ENCODE measurements at places on chromosomes 16 and 17. TPM values are rescaled to one million over a fixed set of nuclear protein-coding genes. Genes with fewer than 3 reads are reported as not detected.

The FBXO39 gene
- total RNA-seq, result 2.5 TPM

The KREMEN2 gene
- 4.0 TPM for total RNA-seq

The KRT16 gene
- 4.0 TPM for total RNA-seq

The RND2 gene
- 4.3 TPM for total RNA-seq

The TBC1D3H gene
- total RNA-seq, result 0.91 TPM

The CSH1 gene
- not detected for total RNA-seq

The NLRC5 gene
- total RNA-seq, result 9.5 TPM

The TSR3 gene
- 108 TPM for total RNA-seq

The RNF112 gene
- 6.6 TPM for total RNA-seq

- no peak for DNase-seq
Observed at GRCh38 chr17:12983991-12984884, 33.6 kb downstream of the ELAC2 start.

DNA sequence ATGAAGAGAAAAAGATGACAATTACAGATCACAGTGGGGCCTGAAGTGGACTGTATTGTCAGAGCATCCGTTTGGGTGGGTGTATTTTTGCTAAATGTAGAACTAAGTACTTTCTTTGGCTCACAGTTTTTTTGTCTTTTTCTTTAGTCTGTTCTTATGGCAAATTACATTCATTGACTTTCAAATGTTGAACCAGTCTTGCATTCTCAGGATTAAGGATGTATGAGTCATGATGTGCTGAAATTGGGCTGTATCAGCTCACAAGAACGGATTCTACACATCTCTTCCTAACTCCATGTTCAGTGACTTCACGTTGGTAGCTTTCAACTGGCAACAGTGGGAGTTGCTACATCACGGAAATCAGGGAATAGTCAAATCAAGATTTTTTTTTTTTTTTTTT, 66.5 kb downstream of the TEX2 start:
- no peak for DNase-seq

DNA sequence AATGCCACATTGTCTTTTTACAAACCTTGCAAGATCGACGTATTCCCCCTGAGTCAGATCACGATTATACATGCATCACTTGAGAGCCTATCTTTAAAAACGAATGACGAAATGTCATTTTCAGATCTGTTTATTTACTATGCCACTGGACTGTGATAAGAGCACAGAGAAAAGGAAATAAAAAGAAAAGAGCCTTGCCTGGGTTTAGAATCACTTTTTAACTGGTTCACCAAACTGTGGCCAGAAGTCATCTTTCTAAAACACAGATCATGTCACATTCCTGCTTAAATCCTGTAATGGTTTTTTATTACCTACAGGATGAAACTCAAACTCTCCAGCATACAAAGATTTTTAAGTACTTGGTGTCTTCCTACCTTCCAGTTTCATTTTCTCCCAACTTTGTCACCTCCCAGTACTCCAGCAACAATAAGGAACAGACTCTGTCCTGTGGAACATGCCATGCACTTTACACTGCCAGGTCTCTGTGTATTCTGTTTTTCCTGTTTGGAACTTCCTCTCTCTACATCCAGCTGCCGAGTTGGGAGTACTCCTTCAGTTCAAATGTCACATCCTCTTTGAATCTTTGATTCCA, 91.5 kb downstream of the SNX11 start:
- peak; percentile 6 for DNase-seq

- no peak for DNase-seq
Observed at GRCh38 chr17:77217566-77217965, 76.8 kb downstream of the SEC14L1 start.

DNA sequence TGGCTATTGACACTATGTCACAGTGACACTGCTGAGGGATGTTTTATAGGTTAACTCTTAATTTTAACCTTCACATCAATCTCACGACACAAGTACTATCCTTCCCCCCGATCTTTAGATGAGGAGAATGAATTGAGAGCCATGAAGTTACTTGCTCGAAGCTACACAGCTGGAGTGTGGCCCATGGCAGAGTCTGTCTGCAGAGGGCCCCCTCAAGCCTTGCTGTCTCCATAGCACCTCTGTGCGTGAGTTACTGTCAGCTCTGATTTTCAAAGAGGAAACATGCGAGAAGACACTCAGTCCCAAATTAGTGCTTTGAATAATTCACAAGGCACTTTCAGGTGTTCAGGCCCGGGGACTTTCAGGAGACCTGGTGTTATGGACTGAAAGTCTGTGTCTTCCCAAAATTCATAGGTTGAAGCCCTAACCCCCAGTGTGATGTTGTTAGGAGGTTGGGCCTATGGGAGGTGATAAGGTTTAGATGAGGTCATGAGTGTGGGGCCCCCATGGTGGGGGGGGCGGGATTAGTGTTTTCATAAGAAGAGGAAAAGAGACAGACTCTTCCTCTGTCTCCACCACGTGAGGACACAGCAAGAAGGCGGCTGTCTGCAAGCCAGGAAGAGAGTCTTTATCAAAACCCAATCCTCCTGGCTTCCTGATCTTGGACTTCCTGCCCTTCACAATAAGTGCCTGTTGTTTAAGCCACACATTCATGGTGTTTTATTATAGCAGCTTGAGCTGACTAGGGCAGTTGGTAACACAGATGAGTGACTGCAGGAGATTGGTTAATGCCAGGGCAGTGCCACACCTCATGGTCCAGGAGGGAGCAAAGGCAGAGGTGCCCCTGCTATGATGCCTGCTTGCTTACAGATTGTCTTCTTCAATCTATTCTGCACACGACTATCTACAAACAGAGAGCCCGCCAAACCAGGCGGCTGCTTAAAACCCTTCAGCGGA, 281.8 kb downstream of the HAPSTR1 start:
- no peak for DNase-seq

DNA sequence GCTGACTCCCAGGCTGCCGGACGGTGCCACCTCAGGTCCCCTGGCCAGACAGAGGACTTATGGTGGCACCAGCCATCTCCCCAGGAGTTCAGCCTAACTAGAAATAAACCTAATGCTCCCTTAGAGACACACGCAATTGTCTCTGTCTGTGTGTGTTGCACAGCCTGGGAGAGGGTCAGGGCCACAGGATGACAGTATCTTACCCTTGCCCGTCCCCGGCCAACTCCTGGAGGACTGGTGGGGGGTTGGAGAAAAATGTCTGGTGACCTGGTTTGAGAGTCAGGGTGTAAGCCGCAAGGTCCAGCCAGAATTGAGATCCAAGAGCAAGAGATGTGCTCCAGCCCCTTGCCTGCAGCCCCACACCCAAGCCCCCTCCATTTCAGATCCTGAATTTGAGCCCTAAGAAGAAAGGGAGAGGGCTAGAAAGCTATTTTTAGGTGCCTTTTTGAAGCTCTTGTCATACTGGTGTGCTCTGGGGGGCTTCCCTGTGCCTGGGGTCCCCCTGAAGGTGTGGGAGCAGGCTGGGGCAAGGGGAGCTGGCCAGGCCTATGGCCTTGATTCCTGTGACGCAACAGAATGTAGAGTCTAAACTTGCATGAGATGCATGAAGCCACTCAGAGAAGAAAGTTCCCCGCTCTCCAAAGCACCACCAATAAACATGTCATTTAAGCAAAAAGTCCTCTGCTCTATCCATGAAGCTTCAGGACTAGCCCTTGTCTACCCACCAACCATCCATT, 12.9 kb downstream of the ZNF319 start:
- DNase-seq, result no peak

GRCh38 chr16:29678691-29679267, at the start of gene QPRT:
Gene QPRT, plus strand, starts transcription at chr16:29679180. Its CDS starts 18 bp downstream, at chr16:29679198.
- DNase-seq, result no peak

DNA sequence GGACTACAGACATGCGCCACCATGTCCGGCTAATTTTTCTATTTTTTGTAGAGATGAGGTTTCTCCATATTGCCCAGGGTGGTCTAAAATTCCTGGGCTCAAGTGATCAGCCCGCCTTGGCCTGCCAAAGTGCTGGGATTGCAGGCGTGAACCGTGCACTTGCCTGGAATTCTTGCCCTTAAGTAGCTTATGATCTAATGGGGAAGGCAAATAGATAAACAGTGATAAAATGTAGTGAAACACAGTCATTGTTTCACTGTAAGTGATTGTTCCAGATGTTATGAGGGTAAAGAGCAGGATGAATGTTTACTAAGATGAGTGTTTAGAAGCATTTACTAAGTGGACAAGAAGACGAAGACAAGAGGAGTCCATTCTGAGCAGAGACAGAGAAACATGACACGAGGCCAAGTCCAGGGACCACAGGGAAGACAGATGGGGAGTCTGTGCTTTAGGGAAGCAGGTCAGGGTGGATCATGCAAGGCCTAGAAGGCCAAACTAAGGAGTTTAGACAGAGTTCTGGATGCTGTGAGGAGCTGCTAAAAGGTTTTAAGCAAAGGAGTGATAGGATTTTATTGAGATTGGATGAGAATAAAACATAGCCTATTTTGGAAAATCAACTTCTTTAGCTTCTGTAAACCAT, 36.9 kb downstream of the YPEL2 start:
- DNase-seq, result no peak

DNA sequence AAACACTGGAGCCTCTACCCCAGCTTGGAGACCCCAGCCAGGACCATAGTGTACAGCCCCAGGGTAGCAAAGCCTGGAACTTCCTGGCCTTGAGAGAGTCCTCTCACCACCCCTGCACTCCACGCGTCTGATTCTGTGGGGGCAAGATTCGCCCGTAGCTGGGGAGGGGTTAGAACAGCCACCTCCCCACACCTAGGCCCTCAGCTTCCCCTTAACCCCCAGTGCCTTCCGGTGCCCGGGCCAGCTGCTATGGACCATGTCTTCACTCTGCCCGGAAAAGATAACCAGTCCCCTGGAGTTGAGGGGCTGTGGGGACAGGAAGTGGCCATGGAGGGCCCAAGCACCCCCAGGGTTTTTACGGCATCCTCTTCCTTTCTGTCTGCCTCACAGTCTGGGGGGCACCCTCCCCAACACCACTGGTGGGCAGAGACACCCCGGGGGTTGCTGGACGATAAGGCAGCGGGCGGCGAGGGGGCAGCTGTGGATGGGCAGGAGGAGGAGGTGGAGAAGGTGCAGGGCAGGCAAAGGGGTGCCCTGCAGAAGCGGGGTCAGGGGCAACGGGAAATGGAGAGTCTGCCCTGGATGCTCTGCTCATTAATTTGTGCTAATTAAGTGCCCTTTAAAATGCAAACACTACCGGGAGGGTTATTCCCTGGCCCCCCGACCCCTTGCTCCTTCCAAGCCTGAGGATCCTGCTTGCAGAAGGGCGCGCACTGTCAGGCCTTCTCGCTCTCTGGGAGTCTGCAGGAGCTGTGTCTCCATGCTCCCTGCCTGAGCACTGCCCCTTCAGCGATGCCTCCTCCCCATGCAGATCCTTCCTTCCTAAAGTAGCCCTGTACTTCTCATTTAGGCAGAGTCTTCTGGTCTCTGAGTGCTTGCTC, 2.4 kb downstream of the PRSS27 start:
- DNase-seq, result no peak

GRCh38 chr17:49076573-49077384, 55.8 kb upstream of the B4GALNT2 start:
- DNase-seq, result no peak

DNA sequence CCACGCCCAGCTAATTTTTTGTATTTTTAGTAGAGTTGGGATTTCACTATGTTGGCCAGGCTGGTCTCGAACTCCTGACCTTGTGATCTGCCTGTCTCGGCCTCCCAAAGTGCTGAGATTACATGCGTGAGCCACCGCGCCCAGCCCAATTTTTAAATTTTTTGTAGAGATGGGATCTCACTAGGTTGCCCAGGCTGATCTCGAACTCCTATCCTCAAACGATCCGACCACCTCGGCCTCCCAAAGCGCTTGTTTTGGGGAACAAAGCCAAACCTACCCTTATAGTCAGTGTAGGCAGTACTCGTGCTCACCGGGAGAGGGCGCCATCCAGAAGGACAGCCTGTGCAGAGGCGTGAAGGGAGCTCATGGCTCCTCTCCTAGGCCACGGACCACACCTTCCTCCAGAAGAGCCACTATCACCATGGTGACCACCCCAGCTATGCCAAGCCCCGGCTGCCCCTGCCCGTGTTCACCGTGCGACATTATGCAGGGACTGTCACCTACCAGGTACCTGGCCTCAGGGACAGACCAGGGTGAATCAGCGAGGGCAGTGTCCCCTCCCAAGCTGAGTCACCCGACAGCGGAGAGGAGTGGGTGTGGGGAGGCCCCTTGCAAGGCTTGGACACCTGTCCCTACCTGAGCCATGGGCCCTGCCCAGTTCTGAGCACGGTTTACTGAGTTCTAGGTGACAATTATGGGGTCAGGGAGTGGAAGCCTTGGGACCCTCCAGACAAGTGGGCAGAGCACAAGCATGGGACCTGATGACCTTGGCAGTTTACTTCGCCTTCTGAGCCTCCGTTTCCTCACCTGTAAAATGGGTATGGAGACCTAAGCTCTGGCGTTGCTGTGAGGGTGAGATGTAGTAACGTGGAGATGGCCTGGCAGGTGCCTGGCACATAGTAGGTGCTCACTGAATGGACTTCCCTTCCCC, 13.7 kb downstream of the MYO15B start:
- no peak for DNase-seq

DNA sequence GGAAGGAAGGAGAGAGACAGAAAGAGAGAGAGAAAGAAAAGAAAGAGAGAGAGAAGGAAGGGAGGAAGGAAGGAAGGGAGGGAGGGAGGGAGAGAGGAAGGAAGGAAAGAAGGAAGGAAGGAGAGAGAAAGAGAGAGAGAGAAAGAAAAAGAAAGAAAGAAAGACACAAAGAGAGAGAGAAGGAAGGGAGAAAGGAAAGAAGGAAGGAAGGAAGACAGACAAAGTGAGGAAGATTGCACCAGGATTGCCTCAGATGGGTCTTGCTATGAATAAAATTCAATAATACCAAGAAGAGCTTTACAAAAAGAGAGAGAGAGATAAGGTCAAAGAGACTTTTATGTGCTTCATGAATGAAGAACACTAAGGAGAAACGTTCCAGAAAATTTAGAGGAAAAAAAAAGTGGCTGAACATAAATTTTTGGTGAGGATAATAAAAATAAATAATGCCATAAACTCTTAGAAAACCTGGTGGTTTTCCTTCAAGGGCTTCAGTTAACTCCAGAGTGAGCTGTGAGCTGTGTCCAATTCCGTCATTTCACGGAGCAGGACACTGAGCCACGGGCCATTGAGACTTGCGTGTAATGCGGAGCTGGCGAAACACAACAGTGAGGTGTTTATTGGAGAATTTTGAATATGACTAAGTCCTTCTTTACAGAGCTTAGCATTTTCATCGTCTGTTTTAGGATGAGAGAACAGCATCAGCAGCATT, 72.7 kb upstream of the TNRC6C start:
- DNase-seq, result no peak

- DNase-seq, result peak; percentile 70
Observed at GRCh38 chr17:50661795-50662391, 27.2 kb downstream of the ABCC3 start.

DNA sequence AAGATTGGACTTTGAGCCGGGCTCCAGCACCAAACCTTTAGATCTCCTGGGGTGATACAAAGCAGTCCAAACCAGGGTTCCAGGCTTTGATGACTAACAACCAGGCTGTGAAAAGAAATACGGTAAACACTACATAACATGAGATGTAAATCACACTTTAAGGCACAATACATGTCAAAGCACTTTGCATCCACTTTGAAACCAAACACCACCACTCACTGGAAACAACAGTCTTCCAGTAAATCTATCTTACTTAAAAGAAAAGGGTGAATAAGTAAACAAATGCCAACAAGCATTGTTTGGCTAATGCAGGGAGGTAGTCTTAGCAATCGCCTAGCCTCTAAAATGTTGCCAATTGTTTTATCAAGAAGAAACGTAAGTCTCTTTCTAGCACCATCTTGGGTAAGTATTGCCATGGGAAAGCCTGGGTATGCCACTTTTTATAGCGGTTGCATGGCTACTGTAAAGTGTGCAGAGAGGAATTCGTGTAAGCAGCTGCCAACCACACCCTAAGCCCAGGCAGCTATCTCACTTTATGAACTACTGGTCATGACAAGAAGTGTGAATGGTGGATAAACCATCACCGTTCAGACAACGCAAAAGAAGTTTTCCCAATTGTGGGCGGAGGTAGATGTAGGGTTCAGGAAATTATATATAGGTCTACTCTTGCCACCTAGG, 267.4 kb upstream of the PSMD7 start:
- no peak for DNase-seq

Data from prostate gland (tissue), 2 donors.